ENCODE measurements at places on chromosomes 16 and 17. TPM values are rescaled to one million over a fixed set of nuclear protein-coding genes. Genes with fewer than 3 reads are reported as not detected.

GRCh38 chr16:47848421-47849109 is 307.2 kb downstream of the ABCC12 start:
- no peak for DNase-seq

- no peak for DNase-seq
These were observed 6.9 kb upstream of the SLC13A2 start for GRCh38 chr17:28466521-28467048.

GRCh38 chr17:41413982-41414381 is 10.4 kb downstream of the KRT37 start:
- DNase-seq: no peak

DNA sequence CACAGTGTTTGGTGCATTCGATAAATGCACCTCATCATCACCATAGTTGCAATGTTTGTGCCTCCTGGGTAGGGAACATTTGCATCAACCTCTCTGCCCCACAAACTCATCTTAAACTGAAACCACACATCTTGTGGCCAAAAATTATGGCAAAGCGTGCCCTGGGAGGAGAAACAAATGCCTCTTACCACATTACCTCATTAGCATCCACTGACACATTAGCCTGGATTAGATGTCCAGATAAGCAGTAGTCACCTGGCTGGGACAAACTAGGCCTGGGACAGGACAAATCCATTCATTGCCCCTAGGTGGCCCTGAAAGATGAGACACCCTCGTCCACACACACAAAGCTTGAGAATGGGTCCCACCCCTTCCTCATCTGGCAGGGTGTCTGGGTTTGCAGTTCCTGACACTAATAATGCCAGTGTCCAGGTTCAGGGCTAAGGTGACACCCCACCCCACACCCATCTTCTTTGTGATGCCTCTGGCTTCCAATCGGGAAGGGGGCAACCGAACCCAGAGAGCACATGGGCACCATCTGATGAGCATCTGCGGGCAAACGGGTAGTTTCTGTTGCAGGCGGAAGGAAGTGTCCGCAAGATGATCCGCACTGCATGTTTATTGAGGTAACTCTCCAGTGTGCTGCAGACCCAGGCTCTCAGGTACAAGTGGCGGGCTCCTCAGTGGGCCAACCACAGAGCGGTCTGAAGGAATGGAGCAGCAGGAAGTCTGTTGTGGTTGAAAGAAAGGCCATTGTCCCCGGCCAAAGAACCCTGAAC is 8.6 kb downstream of the XYLT1 start:
- no peak for DNase-seq

DNA sequence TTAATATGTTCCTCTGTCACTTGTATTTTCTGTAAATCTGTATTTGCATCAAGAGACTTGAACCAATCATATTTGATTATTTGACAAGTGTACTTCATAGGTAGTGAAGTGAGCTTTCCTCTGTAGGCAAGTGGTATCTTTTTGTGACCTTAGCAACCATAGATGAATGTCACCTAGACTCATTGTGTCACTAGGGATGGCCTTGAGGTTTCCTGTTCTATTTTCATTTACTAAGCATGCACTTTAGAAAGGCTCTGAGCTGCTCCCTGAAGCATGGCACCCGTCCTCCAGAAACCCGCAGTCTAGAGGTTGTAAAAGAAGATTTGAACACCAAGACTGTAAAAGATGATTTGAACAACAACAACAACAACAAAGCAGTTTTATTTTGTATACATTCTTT is 151.7 kb downstream of the PRKCB start:
- no peak for DNase-seq

GRCh38 chr17:5680766-5681165 is 96.5 kb upstream of the NLRP1 start:
- DNase-seq: no peak

GRCh38 chr17:10927712-10928111 is 89.8 kb upstream of the PIRT start:
- DNase-seq: no peak

GRCh38 chr16:19913340-19913645 is 28.6 kb upstream of the GPRC5B start:
- DNase-seq: no peak

DNA sequence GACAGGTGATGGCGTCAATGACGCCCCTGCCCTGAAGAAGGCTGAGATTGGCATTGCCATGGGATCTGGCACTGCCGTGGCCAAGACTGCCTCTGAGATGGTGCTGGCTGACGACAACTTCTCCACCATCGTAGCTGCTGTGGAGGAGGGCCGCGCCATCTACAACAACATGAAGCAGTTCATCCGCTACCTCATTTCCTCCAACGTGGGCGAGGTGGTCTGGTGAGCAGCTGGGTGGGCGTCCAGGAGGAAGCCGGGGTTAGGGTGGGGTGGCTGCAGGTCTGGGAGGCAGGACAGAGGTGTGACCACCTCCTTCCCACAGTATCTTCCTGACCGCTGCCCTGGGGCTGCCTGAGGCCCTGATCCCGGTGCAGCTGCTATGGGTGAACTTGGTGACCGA is 23.2 kb downstream of the RABEP2 start:
- no peak for DNase-seq

- DNase-seq: no peak
These were observed 6.6 kb downstream of the PTX4 start for GRCh38 chr16:1481906-1482835.

DNA sequence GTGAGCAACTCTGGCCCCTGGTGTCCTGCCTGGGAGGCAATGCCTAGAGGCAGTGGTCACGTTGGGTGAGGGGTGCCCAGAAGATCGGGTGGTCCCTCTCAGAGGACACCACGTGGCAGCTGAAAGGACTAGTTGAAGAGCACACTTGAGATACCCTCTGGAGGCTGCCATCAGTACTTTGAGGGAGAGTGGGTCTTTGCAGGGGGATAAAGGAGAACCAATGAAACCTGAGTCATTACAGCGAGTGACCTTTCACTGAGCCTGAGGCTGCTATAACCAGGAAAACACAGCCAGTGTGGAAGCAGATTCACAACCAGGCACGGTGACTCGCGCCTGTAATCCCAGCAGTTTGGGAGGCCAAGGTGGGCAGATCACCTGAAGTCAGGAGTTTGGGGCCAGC is 18.9 kb downstream of the CA4 start:
- DNase-seq: no peak

- no peak for DNase-seq
These were observed 4.3 kb upstream of the AKAP1 start for GRCh38 chr17:57080718-57081117.

GRCh38 chr17:29569245-29569950 is 897 bp downstream of the TP53I13 start:
- no peak for DNase-seq

DNA sequence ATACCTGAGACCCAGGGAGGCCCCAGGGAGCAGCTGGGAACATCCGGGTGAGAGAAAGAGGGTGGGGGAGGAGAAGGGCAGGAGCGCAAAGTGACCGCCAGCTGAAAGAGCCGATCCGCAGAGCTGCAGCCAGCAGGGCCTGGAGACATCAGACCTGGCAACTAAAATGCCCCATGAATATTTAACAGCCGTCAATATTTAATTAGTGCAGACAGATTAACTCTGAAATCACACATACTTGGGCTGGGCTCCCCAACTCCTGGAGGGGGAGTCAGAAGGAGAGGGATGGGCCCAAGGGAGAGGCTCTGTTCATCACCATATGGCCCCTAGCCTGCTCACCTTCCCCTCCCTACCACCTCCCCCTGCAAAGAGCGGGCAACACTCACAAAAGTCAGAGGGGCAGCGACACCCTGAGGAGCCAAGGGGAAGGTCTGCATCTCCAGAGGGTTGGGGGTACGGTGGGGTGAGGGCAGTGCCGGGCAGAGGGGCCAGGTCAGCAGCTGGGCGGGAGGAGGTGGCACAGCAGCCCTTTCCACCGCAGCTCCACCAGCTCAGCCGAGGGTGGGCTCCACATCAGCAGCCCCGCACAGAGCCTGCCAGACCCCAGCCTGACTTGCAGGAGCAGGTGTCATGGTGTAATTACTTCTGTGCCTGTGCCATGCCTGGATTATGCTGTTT is 61.9 kb upstream of the CCL1 start:
- no peak for DNase-seq

DNA sequence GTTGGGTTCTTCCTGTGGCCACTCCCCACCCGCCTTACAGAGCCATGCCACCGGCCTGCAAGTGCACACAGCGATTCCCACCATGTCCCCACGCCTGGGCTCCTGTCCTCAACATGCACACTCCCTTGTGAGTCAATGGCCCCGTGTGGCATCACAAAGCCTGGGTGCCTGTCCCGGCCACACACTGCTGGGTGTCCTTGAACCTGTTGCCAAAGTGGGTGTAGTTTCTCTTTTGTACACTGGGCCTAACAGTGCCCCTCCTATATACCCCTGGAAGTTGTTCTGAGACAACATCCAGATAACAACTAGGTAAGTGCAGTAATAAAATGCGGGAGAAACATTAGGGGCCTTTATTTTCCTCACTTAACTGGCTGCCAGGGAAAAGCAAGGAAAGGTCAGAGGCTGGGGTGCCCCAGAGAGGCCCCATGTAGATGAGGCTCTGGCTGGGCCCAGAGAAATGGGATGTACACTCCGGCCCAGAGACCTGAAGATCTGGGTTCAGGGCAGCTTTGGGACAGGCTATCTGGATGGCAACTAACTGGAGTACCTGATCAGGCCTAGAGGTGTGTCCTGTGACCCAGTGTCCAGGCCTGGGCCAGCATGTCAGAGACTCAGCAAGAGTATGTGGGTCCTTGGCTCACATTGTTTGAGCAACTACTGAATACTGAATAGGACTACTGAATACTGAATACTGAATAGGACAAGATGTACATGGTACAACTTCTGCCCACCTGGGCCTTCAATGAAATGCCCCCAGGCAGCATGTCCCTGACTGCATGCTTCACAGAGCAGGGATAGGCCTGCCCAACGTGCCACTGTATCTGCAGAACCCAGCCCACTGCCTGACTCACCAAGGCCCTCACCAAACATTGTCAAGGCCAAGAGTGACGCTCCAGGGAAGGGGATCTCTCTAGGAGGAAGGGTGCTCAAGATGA is 8.3 kb downstream of the ABCC3 start:
- no peak for DNase-seq

GRCh38 chr16:68695575-68695974 is 41.5 kb upstream of the CDH1 start:
- no peak for DNase-seq

DNA sequence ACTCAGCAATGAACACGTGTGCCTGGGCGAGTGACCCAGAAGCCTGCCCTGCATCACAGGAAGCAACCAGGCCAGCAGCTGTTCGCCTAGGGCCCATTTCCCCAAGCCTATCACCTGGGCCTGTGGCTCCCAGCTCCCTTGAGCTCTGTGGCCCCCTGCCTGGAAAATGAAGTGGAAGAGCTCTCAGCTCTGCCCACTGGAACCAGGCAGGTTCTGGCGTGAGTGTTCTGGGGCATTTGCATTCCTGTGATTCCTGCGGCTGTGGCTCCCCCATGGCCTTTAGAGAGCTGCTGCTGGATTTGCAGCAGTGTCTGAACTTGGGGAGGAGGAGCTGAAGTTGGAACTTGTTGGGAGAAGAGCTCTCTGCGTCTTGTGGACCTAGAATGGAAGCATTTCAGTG is 22.8 kb downstream of the PGS1 start:
- DNase-seq: no peak

DNA sequence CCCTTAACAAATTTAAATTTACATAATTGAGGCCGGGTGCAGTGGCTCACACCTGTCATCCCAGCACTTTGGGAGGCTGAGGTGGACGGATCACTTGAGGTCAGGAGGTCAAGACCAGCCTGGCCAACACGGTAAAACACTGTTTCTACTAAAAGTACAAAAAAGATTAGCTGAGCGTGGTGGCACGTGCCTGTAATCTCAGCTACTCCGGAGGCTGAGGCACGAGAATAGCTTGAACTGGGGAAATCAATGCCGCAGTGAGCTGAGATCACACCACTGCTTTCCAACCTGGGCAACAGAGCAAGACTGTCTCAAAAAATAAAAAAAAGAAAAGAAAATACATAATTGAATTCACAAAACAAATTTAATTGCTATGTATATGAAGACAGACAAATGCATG is 56.3 kb upstream of the KIFC3 start:
- DNase-seq: no peak

DNA sequence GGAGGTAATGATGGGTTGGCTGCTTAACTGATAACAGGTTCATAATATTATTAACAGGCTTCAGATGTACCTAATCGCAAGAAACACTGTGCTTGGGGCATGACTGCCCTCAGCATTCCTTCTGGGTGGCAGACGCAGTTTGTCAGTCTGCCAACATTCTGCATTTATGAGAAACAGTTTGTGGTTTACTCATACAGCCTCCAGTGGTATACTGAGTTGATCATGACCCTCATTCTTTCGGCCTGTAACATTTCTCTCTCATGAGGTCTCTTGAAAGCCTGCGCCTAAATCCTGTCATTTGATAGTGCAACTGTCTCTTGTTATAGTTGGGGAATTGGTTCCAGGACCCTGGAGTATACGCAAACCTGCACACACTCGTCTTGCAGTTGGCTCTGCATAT is 4.9 kb upstream of the RUSF1 start:
- no peak for DNase-seq

DNA sequence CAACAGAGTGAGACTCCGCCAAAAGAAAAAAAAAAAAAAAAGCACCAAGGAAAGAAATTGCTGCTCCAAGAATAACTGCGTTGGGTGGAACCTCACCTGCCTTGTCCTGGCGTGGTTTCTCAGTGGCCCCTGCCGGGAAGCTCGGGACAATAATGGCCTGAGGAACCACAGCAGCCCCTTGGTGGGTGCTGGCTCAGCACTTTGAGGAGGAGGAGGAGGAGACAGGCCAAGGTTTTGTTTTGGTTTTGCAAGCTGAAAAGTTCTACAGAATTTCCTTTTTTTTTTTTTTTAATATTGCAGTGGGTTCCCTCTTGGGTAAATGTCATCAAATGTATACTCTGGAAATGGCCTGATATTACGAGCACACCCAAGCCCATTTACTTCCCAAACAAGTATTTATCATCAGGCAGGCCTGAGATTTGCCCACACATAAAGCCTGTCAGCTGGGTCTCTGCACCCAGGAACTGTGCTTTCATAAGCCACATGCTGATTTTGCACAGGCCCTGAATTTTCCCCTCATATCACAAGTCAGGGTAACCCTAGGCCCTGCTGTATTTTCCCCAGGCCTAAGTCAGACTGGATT is 78.3 kb downstream of the SOCS1 start:
- no peak for DNase-seq

GRCh38 chr16:87244636-87245197 is 72.5 kb downstream of the C16orf95 start:
- DNase-seq: no peak

The PLD6 gene
- 9.9 TPM for total RNA-seq

The GJC1 gene
- 3.3 TPM for total RNA-seq

The BEAN1 gene
- not detected for total RNA-seq

The MYH2 gene
- not detected for total RNA-seq

The GPR142 gene
- not detected for total RNA-seq

The KIAA0513 gene
- total RNA-seq: 10.4 TPM

The DCXR gene
- total RNA-seq: 105 TPM

The HOXB4 gene
- total RNA-seq: 0.66 TPM

The CHD3 gene
- 145 TPM for total RNA-seq

The METTL26 gene
- total RNA-seq: 116 TPM

The TBX6 gene
- 3.0 TPM for total RNA-seq

The GRAPL gene
- total RNA-seq: 2.9 TPM

The BRIP1 gene
- total RNA-seq: 16.2 TPM

The ABCC11 gene
- total RNA-seq: 0.35 TPM

The WSCD1 gene
- total RNA-seq: 0.04 TPM

The TTC19 gene
- 21.1 TPM for total RNA-seq

The CCL7 gene
- not detected for total RNA-seq

The SLC6A4 gene
- not detected for total RNA-seq

Measured in activated CD4-positive, alpha-beta T cell treated with anti-CD3 and anti-CD28 coated beads for 36 hours (primary cell).